Activated CD4-positive, alpha-beta T cell treated with anti-CD3 and anti-CD28 coated beads, Interleukin-2, amount 50 U/mL, for 4 hours (primary cell): ENCODE measurements at places on chromosomes 2 and 18.

GRCh38 chr2:113039158-113039557, 13.5 kb downstream of the IL36B start:
- no peak for DNase-seq

DNA sequence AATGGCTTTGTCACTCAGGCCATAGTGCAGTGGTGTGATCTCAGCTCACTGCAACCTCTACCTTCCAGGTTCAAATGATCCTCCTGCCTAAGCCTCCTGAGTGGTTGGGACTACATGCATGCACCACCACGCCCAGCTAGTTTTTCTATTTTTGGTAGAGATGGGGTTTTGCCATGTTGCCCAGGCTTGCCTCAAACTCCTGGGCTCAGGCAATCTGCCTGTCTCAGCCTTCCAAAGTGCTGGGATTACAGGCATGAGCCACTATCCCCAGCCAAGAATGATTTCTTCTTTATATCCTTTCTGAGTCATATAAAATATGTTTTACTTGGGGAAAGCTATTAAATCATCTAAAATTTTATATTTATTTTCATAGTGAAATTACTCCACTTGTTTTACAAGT, 61.3 kb downstream of the CYBRD1 start:
- DNase-seq, result no peak

- no peak for DNase-seq
Measured at GRCh38 chr18:52691841-52692240, 351.8 kb downstream of the DCC start.

DNA sequence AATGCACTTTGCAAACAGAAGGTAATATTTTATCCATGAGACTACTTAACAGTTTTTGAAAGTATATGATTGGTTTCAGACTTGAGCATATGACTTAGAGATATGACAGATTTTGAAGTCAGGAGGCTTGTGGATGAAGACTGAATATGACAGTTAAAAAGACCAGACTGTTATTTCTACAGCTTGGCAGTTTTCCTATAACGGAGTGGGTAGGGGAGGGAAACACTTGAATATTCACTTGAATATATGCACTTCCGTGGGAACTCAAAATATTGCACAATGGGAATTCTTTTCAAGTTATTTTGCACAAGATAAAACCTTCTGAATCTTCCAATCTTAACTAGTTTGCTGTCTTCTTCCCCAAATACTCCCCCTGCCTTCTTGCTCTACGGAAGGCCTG, 64.6 kb upstream of the ACKR3 start:
- DNase-seq, result no peak

GRCh38 chr2:100339823-100340222, 17.5 kb upstream of the LONRF2 start:
- no peak for DNase-seq

DNA sequence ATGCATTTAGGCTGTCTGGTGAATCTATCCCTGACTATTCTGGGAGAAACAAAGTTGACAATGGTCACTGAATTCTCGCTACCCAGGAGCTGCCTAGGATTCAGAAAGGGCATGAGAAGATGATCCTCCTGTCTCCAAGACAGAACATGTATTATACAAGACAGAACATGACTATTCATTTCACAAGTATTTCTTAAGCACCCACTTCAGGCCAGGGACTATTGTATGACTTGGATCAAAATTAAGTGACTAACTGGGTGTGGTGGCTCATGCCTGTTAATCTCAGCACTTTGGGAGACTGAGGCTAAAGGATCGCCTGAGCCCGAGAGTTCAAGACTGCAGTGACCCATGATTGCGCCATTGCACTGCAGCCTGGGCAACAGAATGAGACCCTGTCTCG, 235.8 kb upstream of the RAB12 start:
- no peak for DNase-seq

GRCh38 chr18:25261768-25262167, 90.2 kb downstream of the ZNF521 start:
- no peak for DNase-seq

DNA sequence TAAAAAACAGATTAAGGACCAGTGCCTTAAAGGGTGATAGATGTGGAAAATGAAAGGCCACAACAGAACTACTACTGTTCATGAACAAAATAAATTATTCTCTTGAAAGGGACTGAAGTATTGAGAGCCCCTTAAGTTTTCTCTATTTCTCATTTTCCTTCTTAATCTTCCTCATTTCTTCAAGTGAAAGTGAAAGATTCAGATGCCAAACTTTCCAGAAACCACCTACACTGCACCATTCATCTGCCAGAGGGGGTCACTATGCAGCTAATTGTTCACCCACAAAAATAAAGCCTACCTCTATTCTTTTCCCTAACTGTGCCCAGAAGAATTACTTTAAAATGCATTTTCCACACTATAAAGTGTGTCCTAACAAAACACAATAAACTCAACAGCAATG, 140.1 kb downstream of the NR4A2 start:
- DNase-seq, result no peak

GRCh38 chr18:32264401-32264800, 74.6 kb downstream of the MEP1B start:
- DNase-seq, result no peak

GRCh38 chr2:207533461-207534008, 3.8 kb downstream of the CREB1 start:
- DNase-seq, result no peak

- DNase-seq, result no peak
Measured at GRCh38 chr2:218566296-218566695, 1.9 kb downstream of the USP37 start.

- no peak for DNase-seq
Measured at GRCh38 chr2:235271936-235272335, 221.9 kb upstream of the AGAP1 start.

DNA sequence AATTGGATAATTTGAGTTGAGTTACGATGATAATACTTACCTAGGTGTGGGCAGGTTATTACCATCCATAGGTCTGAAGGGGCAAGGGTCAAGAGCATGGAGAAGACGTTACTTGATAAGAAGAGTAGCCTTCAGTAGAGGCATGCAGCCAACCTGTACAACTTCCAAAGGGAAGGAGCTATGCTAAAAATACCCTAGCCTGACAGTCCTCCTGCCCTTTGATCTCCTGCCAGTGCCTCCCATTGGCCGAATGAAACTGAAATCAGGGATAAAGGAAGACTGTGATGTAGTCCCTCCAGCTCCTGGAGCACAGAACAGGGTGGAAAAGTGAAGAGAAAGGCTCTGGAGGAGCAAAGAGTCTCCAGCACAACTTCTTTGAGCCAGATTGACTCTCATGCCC, 487.4 kb downstream of the ADCYAP1 start:
- no peak for DNase-seq

DNA sequence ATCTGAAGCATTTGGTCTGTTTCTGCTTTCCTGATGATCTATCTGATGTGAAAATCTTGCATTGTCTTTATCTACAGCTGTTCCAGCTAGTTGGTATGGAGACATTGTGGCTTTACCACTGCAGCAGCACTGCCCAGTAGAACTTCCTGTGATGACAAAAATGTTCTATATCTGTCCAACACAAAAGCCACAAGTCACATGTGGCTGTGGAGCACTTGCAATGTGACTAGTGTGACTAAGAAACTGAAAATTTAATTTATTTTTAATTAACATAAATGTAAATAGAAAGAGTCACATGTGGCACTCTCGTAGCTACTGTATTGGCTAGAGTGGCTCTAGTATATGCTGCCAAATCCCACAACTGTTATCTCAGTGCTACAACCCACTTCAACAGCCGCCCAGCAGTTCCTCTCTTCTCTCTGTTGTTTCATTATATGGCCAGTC, 425.7 kb downstream of the SETBP1 start:
- no peak for DNase-seq

GRCh38 chr2:221019668-221020067, 552.4 kb downstream of the EPHA4 start:
- no peak for DNase-seq

- DNase-seq, result no peak
Measured at GRCh38 chr2:22281033-22281432, 1103.9 kb upstream of the KLHL29 start.

GRCh38 chr2:236968880-236969534, 116.7 kb upstream of the COPS8 start:
- no peak for DNase-seq

- no peak for DNase-seq
Measured at GRCh38 chr2:153811516-153811915, 60.2 kb upstream of the GALNT13 start.

GRCh38 chr2:122239440-122239839, 484.0 kb downstream of the TSN start:
- DNase-seq, result no peak

DNA sequence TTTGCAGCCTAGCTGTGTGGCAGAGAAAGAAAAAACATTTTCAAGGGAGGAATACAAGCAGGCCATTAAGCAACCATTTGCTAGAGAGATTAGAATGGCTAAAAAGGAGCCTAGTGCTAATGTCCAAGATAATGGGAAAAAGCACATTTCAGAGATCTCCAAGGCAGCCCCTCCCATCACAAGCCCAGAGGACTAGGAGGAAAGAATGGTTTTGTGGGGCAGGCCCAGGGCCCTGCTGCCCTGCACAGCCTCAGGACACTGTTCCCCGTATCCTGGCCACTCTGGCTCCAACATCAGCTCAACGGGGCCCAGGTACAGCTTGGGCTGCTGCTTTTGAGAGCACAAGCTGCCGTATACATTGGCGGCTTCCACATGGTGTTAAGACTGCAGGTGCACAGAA, 16.5 kb upstream of the GBX2 start:
- no peak for DNase-seq

GRCh38 chr2:170014769-170015168, 163.2 kb upstream of the MYO3B start:
- no peak for DNase-seq

- no peak for DNase-seq
Measured at GRCh38 chr2:28601616-28602015, 105.8 kb downstream of the PLB1 start.

DNA sequence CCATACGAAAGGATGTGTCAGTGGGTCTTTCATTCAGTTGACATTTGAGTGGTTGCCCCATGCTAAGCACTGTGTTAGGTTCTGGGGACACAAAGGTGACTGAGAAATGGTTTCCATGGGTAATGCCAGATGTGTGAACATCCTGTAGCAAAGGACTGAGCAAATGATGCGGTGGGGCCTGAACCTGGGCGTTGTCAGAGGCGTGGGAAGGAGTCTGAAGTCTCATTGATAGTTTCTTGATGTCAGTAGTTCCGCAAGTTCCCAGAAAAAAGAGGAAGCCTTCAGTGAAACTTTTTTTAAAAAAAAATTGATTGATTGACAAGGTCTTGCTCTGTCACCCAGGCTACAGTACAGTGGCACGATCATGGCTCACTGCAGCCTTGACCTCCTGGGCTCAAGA, 56.9 kb downstream of the LIMS1 start:
- no peak for DNase-seq

DNA sequence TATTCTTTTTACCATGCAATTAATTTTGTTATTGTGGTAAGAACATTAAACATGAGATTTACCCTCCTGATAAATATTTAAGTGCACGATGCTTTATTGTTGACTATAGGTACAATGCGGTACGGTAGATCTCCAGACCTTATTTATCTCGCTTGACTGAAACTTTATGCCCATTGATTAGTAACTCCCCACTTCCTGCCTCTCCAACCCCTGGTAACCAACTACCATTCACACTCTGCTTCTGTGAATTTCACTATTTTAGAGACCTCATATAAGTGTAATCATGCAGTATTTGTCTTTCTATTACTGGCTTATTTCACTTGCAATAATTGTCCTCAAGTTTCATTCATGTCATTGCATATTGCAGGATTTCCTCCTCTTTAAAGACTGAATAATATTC, 195.7 kb upstream of the ID2 start:
- no peak for DNase-seq

- DNase-seq, result no peak
Measured at GRCh38 chr18:24397131-24397693, 412 bp downstream of the OSBPL1A start.

GRCh38 chr2:133523406-133523805, 44.9 kb downstream of the NCKAP5 start:
- no peak for DNase-seq

DNA sequence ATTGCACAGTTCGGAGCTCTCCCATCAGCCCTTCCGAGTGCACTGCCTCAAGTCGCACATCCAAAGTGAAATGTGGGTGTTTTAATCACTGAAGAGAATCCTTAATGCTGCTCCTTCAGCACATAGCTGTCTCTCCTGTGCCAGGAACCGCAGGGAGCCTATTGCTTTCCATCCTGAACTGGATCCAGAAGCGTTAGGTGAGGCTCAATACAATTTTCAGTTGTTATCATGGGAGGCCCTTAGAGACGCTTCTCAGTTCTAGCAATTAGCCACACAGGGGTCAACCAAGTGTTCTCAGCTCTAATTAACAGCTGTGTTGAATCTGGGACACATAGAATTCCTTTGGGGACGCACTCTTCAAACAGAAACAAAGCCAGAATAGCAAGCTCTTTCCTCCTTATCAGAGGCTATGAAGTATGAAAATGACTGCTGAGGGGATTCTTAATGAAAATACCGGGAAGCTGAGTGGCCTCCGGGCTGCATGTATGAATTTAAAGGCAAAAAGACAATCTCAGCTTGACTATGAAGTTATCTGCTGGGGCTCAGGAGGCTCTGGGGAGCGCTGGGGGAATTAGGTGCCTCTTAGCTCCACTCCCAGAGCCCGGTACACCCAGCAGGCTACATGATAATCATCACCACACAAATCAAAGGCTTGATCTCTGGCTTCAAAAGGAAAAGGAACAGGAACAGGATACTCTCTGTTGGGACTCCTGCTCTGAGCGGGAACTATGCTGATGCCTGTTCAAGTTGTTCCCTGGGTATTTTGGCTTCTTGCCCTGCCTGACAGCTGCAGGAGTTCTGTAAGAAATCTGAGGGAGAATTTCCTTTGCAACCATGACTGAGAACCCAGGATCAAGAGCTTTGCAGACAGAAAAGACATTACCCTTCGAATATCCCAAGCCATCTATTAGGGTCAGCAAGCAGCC, 55.4 kb upstream of the NCOA1 start:
- no peak for DNase-seq

GRCh38 chr2:186540941-186541340, 48.9 kb upstream of the ITGAV start:
- DNase-seq, result no peak

GRCh38 chr2:35873921-35874320, 481.7 kb upstream of the CRIM1 start:
- no peak for DNase-seq

DNA sequence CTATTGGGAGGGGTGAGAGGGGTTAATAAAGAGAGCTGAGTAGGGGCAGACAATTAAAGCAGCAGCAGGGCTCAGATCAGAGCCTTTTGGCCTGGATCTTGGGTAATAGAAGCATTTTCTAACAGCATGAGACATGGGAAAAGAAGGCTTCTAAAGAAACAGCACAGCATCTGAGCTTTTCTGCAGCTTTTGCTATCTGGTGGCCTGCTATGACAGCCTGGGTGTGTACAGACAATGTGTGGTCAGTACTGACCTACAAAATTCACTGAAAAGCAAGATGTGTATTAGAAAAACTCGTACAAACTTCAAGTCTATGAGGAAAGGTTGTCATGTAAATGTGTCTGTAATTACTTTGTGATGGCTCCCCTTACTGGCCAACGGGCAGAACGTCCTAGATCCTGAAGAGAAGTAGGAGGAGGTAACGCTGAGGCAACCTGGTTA, 95.6 kb downstream of the GALNT3 start:
- no peak for DNase-seq
